ENCODE measurements at places on chromosomes 2 and 18.

GRCh38 chr2:235006986-235007385 lies 55.2 kb downstream of the SH3BP4 start:
- no peak for DNase-seq

- DNase-seq, result no peak
Observed at GRCh38 chr18:43846299-43846698, 569.0 kb upstream of the SYT4 start.

GRCh38 chr2:172052000-172052983 lies 33.0 kb upstream of the DLX1 start:
- DNase-seq, result no peak

DNA sequence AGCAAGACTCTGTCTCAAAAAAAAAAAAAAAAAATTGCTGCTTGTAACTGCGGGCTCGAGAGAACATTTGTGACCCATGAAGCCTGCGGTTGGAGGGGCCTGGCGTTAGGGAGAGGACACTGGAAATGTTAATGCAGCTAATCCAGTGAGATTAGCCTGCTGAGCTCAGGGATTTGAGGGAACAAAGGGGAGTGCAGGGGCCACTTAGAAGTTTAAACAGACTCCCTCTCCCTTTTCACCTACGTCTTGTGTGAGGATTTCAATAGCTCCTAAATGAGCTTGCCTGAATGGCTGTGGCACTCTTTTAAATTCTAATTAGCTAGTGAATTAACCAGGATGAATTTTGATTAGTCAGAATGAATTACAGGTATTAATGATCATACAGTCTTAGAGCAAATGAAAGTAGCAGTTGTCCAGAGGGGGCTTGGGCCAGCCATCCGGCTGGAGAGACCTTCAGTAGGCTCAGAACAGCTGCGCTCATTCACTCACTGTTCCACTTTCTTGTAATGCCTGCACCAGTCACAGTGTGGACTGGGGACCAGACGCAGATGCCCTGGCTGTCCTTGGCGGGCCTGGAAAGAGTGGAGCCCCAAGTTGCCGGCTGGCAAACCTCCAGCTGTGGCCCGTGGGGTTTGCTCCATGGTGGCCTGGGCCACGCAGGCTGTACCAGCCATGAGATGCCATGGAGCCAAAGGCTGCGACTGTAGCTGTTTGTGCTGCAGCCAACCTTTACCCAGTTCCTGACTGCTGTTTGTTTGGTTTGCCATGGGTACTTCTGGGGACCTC lies 20.8 kb downstream of the LDLRAD4 start:
- no peak for DNase-seq

DNA sequence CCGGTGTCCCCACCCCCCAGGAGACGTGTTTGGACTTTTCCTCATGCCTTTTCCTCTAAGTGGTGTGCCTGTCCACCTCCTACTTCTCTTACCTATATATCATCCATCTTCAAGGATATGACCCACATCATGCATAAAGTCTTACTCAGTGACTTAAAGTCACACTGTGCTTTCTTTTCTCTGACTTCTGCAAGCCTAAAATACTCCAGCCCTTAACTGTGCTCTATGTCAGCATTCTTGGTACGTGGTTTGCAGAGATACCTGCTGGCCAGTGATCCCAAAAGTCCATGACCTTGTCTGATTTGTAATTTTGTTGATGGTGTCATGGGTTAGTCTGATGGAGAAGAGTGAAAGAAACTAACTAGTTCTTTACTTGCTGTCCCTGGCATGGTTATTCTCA lies 393.6 kb upstream of the NRP2 start:
- no peak for DNase-seq

DNA sequence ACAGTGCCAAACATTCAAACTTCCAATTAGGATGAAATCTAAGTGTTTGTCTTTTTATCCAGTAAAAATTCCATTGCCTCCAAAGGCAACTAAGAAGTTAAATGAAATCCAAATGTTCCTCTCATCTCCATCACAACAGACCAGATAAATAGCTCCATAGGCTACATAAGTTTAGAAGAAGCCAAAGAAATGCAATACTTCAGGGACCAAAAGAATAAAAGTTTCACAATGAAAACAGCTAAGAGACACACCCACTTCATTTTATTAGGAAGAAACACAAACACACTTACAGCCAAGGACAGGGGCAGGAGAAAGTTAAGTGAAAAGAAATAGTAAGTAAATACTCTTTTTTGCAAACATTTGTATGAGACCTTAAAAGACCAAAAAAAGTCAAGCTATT lies 88.5 kb upstream of the CCDC150 start:
- no peak for DNase-seq

DNA sequence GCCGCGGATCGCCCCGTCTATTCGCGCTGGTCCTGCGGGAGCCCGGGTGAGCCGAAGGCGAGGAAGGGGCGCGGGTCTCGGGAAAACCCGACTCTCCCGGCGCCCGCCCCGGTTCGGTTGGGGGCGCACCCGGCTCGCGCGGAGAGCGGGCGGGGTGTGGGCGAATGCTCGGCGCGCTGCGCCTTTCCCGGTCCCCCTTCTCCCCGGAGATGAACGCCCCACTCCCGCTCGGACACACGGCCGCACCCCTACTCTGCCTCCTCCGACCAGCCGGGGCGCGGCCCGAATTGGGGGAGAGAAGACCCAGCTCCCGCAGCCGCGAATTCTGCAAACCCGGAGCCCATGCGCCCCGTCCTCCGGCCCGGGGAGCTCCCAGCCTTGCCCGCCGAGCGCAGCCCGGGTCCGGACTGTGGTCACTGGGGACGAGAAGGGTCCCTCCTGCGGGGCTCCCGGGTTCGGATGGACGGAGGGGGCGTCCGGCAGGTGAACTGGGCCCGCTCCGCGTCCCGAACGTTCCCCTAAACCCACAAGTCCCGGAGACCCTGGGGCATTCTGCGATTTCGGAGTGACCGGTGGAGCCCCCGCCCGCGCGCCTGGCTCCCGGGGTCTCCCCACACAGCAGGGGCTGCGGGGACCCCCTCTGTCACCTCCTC lies 734 bp downstream of the KCNG2 start:
- DNase-seq, result no peak

DNA sequence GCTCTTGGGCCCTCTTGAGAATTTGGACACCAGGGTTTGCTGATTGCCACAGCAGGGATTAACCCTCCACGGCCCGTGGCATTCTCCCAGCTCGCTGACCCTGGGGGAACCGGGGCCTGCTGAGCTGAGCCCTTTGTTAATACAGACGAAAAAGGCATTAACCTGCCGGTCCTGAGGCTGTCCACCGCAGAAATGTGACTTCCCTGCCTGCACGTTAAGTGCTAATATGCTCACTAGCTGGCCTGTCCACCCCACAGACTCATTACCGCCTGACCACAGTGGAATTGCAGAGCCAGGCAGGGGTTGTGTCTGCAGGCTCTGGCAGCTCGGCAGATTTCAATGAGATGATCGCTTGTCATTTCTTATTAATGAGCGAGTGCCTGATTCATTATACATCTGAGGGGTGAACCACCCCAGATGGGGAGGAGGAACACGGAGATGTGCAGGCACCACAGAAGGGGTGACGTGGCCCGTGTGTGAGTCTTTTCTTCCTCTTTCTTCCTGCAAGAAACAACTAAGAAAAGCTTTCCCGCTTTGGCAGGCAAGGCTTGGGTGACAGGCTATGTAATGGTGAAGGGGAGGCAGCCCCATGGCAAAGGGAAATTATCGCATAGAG lies 126.0 kb downstream of the GLI2 start:
- DNase-seq, result no peak

DNA sequence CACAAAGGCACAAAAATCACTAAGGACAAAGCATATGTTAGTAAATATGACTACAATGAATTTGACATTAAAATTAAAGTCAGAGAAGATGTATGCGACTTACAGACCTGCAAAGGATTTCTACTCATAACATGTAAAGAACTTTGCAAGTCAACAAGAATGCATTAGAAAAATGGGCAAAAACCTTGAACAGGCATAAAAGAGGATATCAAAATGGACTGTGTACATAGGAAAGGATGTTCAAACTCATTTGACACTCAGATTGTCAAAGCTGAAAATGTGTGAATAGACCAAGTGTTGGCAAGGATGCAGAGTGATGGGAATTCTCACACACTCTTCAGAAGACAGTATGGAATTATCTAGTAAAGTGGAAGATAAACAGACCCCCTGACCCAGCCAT lies 94.9 kb downstream of the MYOM1 start:
- DNase-seq, result no peak

DNA sequence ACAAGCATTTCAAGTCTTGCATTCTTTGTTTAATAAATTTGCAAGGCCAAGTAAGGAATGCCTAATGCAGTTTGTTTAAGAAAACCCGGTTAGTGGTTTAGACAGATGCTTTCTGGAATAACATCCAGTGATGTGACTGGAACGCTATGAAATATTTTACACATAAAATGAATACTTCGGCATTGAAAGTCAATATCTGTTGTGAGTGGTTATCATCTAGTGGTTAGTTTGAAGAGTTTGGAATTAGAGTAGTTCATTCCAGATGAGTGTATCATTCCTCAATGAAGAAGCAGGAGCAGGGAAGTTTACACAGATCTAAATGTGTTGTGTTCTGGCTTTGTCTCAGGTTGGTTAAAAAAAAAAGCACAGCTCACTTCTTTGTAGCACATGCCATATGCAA lies 608.0 kb upstream of the PIK3C3 start:
- no peak for DNase-seq

GRCh38 chr18:7870855-7871254 lies 303.7 kb downstream of the PTPRM start:
- no peak for DNase-seq

DNA sequence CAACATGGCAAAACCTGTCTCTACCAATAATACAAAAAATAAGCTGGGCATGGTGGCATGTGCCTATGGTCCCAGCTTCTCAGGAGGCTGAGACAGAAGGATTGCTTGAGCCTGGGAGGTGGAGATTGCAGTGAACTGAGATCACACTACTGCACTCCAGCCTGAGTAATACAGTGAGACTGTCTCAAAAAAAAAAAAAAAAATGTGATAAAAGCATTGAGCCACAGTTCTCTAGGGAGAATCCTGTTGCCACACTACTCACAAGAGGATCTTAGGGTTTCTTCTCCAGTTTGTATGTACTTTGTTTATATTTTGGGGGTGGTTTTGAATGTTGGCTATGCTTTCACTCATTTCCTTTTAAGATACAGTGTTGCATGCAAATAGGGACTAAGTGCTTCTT lies 62.0 kb downstream of the TMEM185B start:
- DNase-seq, result no peak

DNA sequence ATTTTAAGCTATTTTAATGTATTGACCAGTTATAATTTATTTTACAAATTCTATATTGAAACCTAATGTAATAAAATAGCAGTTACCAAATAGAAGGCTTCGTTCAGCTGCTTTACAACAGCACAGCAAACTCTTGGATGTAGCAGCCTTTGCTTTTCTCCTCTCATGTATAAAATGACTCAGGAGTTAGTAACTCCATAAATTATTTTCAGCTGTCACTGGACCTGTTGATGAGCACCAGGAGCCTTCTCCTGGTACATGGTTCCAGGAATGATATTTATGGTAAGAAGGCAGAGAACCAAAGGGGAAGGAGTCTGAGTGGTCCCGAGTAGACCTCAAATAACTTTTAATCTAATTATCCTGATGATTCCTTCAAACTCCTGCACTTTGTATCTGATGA lies 256.4 kb upstream of the NETO1 start:
- no peak for DNase-seq

GRCh38 chr18:11419338-11419737 lies 190.1 kb upstream of the SLC35G4 start:
- no peak for DNase-seq

DNA sequence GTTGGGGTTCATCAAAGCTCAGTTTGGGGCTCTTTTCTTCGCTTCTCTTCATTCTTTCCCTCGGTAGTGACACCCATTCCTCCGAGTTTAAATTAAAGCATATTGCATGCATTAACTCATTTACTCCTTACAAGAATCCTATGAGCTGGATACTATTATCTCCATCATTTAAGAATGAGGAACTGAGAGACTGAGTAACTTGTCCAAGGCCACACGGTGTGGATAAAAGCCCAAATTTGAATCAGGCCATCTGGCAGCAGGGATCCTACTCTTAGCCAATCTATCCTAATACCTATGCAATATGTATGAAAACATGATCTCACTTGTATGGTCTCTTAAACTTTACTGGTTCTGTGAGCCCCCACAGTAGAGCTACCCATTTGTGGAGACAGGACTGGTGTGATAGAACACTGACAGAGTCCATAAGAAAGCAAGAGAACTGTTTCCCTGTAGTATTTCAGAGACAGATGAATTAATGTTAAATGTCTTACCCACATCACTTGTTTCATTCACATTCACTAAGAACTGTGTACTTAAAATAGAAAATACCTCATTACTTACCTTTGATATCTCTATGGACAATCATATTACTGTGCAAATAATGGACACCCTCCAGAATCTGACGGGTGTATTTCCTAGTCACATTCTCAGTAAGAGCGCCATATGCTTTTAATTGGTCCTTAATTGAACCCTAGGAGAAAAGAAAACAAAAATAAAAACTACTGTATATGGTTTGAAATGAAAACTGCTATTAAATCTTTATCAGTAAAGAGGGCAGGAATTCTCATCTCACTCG lies 20.4 kb upstream of the ERCC3 start:
- DNase-seq, result no peak

- DNase-seq, result no peak
Observed at GRCh38 chr18:13107074-13107473, 111.5 kb upstream of the LDLRAD4 start.

DNA sequence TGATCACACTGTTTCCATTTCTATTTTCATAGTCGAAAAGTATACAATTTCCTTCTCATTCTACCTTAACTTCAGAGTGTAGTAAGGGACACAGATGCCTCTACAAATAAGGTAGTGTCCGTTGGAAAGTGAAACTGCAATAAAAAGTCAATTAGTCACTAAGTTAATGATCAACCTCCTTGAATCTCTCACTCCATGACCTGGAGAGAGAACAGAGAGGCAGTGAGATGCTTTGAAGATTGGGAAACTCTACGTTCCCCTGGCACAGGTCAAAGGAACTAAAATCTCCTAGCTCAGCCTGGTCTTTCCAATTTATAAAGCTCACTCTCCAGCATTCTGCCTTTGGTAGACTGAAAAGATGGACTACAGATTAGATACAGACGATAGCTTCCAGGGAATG lies 153.8 kb upstream of the ACAA2 start:
- DNase-seq, result no peak

- DNase-seq, result no peak
Observed at GRCh38 chr2:69660637-69661036, 17.1 kb upstream of the AAK1 start.
